Heart right ventricle (tissue), 16 donors: ENCODE measurements at places on chromosomes 2 and 18. TPM values are rescaled to one million over a fixed set of nuclear protein-coding genes. Genes with fewer than 3 reads are reported as not detected.

GRCh38 chr2:144924827-144925226 is 404.9 kb upstream of the ZEB2 start:
- H3K4me1 ChIP-seq = no peaks in the 10 kb centered on the region
- DNase-seq = no peak
- H3K27me3 ChIP-seq = no peaks in the 10 kb centered on the region
- H3K36me3 ChIP-seq = no peaks in the 10 kb centered on the region
- H3K4me3 ChIP-seq = no peak overlapping the region

DNA sequence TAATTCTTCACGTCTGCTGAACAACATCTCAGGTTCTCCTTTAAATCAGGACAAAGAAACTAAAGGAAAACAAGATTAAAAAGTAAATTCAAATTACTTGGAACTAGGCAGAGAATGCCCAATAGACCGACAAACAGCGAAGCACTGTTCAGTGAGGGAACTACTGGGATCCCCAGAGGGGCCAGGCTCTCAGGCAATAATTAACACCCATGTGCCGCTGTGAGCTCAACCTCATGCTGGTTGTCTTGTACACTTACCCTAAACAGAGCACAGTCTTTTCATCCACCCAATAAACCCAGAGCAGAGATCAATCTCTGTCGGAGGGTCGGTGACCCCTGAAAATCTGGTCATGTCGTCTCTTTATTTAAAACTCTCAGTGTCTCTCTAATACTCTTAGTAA is 229.9 kb upstream of the CRIM1 start:
- H3K27me3 ChIP-seq = no peaks in the 10 kb centered on the region
- H3K4me3 ChIP-seq = no peak overlapping the region
- no peaks in the 10 kb centered on the region for H3K36me3 ChIP-seq
- DNase-seq = no peak
- no peaks in the 10 kb centered on the region for H3K4me1 ChIP-seq
- H3K27ac ChIP-seq = no peak overlapping the region

TLX2 gene
- total RNA-seq = not detected

DNA sequence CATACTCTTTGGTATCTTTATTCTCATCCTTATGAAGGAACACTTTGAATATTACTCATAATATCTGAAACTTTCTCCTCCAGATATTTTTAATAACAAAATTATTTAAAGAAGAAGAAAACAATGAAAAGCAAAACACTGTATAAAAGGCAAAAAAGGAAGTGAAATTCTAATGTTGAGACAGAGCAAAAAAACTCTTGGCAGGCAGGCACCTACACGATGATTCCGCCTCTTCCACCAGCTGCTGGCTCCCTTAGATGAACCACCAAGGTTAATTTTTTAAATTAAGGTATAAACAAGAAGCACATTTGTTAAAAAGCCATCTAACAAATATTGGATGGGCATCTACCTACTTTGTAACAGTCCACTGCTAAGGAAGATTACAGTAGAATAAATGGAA is 434.7 kb downstream of the EPHA4 start:
- no peaks in the 10 kb centered on the region for H3K27me3 ChIP-seq
- H3K27ac ChIP-seq = no peak overlapping the region
- no peaks in the 10 kb centered on the region for H3K4me1 ChIP-seq

FHL2 gene
- 1,275 TPM for total RNA-seq

GRCh38 chr2:38146275-38146906 is 70.4 kb upstream of the CYP1B1 start:
- H3K36me3 ChIP-seq = no peaks in the 10 kb centered on the region
- H3K27me3 ChIP-seq = no peaks in the 10 kb centered on the region
- peak overlapping the region; percentile 60 for H3K27ac ChIP-seq
- H3K4me3 ChIP-seq = no peak overlapping the region
- peaks cover 13% of the 10 kb centered on the region for H3K4me1 ChIP-seq

NEU4 gene
- total RNA-seq = 1.2 TPM

- H3K27ac ChIP-seq = no peak overlapping the region
- no peaks in the 10 kb centered on the region for H3K4me1 ChIP-seq
- no peak overlapping the region for H3K4me3 ChIP-seq
- DNase-seq = no peak
- H3K27me3 ChIP-seq = no peaks in the 10 kb centered on the region
These were observed 109.0 kb downstream of the AQP4 start for GRCh38 chr18:26756556-26756955.

DNA sequence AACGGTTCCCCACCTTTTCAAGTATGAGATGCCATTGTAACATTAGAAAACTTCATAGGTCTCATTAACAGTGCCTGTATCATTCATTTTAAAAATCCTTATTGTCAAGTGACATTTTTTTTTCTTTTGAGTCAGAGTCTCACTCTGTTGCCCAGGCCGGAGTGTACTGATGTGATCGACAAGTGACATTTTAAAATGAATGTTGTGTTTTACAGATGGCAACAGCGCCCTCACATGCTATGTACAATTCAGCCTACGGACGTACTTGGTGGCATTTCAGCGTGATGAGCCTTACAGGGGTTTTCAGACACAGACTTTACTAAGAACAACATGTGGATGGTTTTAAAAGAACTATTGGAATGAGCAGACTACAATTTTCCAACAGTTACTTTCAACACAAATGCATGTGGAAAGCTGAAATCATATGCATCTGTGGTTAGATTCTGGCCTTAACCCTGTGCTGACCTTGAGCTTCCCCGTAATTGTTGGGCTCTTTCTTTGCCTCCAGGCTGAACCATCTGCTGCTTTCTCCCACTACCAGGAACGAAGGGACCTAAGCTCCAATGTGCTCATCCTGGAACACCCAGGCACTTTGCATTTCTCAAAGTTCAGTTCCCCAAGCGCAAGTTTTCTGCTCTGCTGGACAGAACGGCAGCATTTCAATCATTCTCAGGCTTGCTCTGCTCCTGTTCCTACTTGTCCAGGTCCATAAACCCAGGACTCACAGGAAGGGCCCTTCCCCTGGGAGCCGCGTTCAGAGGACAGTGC is 119.9 kb upstream of the NDUFV2 start:
- peak; percentile 22 for DNase-seq
- no peak overlapping the region for H3K4me3 ChIP-seq
- no peak overlapping the region for H3K27ac ChIP-seq

GRCh38 chr2:129885735-129886134 is 93.7 kb upstream of the RAB6C start:
- H3K27ac ChIP-seq = no peak overlapping the region
- no peaks in the 10 kb centered on the region for H3K36me3 ChIP-seq
- H3K4me3 ChIP-seq = no peak overlapping the region
- DNase-seq = no peak
- peaks cover 13% of the 10 kb centered on the region for H3K27me3 ChIP-seq

- no peak for DNase-seq
- no peaks in the 10 kb centered on the region for H3K36me3 ChIP-seq
- no peak overlapping the region for H3K27ac ChIP-seq
- no peak overlapping the region for H3K4me3 ChIP-seq
These were observed 77.6 kb downstream of the AP1S3 start for GRCh38 chr2:223759569-223760430.

OXER1 gene
- total RNA-seq = 0.27 TPM

DNA sequence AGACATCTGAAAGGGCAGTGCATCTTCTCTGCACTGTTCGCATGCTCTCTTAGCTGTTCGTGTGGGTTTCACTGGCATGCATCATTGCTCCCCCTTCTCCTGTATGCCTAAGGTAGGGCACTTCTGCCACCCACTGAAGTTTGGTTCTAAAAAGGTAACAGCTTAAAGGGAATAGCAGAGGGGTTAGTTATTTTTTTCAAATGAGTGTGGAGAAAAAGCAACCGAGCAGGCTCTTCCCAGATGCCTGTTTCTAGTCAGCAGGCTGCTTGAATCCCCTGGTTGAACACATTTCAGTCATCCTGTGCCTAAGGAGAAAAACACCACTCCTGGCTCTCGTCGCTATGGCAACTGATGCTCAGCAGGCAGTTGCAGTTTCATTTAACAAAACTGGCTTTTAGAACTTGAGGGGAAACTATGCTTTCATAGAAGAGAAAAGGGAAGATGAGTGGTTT is 69.8 kb upstream of the GALNT3 start:
- no peak overlapping the region for H3K4me3 ChIP-seq
- H3K27ac ChIP-seq = no peak overlapping the region
- DNase-seq = no peak
- H3K27me3 ChIP-seq = no peaks in the 10 kb centered on the region
- H3K36me3 ChIP-seq = peaks cover 4% of the 10 kb centered on the region

DNA sequence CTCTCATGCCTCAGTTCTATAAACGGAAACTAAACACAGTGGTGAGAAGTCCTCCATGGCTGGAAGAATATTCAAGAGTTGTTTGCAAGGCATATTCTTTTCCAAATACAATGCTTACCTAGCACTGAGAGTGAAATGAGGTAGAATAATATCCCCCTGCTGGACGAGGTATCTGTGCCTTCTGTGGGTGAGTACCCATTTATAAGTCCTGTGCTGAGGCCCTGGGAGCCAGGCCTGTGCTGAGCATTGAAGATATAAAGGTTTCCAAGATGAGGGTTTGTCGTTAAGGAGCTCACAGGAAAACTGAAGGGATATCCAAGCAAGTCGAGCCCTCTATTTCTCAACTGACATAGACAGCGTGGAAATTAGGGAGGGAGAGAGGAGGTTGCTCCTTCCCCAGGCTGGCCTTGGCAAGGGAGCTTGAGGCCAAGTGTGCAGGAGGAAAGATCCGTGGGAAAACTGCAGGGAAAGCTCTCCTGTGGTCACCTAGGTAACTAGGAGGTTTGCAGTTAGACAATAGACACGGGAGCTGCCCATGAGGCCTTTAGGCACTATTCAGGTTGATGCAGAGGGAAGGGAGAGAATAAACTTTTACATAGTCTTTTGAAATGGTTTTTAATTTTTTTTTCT is 17.6 kb downstream of the PTPRM start:
- no peaks in the 10 kb centered on the region for H3K27me3 ChIP-seq
- no peak overlapping the region for H3K27ac ChIP-seq
- peaks cover 31% of the 10 kb centered on the region for H3K4me1 ChIP-seq
- no peaks in the 10 kb centered on the region for H3K36me3 ChIP-seq

BARD1 gene
- 11.8 TPM for total RNA-seq

LYPD6B gene
- not detected for total RNA-seq

DNA sequence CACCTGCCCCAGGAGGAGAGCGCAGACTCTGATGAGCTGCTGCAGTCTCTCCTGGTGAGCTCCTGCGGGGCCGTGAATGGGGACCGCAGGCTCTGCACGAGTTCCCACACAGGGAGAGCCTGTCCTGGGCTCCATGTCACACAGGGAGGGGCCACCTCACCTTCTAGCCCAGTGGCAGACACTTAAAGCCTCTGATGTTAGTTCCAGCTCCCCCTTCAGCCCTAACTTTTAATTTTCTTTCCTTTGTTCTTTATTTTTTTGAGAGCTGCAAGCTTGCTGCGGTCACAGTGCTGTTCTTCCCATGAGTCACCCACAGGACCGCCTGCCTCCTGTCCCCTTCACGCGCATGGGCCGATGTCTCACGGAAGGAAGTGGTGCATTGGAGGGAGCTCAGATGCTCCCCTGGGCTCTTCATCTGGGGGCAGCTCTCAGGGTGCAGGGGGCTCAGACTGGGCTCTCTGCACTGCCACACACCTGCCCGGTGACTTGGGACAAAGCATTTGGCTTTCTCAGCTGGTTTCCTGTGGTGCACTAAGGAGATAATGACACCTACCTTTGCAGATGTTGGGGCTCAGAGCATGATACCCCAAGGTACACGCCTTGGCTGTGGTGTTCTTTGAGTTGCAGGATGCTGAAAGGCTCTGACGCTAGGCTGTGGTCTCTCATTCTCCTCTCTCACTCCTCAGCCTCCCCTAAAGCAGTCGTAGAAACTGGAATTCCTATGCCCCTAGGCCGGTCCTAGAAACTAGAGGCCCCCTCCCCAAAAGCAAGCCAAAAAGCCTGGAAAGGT is 37.2 kb upstream of the PXDN start:
- H3K27ac ChIP-seq = no peak overlapping the region
- no peak for DNase-seq
- H3K4me3 ChIP-seq = no peak overlapping the region

- H3K27ac ChIP-seq = no peak overlapping the region
- H3K4me3 ChIP-seq = no peak overlapping the region
- H3K4me1 ChIP-seq = no peaks in the 10 kb centered on the region
- no peaks in the 10 kb centered on the region for H3K36me3 ChIP-seq
These were observed 461.9 kb upstream of the CDH7 start for GRCh38 chr18:65288908-65289307.

ABCG5 gene
- total RNA-seq = not detected

DNA sequence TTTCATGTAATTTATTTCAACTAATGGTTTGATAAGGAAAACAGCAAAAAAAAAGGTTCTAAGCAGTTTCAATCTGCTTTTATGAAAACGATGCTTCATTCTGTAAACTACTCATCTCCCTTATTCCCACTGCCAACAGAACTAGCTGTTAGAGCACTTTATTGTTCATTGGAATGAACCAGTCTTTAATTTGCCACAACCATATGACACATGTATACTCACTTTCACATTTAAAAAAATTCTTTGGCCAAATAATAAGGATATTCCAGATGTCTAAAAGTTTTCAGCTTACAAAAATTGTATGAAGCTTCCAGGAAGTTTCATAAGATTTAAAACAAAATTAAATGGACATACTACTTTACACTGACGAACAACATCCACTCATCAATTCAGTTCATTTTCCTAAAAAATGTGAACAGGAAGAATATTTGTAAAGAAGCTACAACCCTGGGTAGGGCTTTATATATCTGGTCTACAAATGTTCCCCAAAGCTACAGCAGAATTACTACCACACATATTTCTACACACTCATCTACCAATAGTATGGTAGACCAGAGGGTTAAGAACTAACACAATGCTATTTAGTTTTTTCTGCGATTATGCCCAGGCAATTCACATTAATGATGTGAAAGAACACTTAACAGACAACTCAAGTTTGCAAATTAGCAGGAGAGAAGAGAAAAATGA is 37.7 kb downstream of the ZNF521 start:
- H3K4me3 ChIP-seq = no peak overlapping the region
- no peaks in the 10 kb centered on the region for H3K27me3 ChIP-seq
- no peak for DNase-seq
- no peak overlapping the region for H3K27ac ChIP-seq
- H3K36me3 ChIP-seq = no peaks in the 10 kb centered on the region
- H3K4me1 ChIP-seq = peaks cover 5% of the 10 kb centered on the region

DNA sequence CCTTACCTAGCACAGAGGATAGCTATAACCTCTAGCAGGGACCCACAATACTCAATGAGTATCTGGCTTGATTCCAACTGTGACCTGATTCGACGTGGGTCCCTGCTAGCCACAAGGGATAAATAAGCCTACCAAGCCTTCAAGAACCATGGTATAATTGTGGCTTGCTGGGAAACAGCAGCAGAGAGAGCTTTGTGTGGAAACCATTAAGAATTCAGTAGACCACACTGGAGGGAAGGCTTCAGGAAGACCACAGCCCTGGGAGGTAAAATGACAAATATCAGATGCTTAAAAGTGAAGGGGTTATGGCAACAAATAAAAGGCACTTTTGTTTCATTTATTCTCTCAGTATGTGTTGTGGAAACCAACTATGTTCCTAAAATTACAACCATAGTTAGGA is 82.6 kb upstream of the WIPF1 start:
- H3K4me3 ChIP-seq = no peak overlapping the region
- DNase-seq = no peak
- H3K4me1 ChIP-seq = peaks cover 23% of the 10 kb centered on the region
- H3K36me3 ChIP-seq = peaks cover 4% of the 10 kb centered on the region
- H3K27me3 ChIP-seq = no peaks in the 10 kb centered on the region
- no peak overlapping the region for H3K27ac ChIP-seq

TBC1D8 gene
- total RNA-seq = 59.8 TPM

RIF1 gene
- 18.1 TPM for total RNA-seq

GRCh38 chr2:69087912-69088240 is 74.9 kb downstream of the ANTXR1 start:
- no peaks in the 10 kb centered on the region for H3K27me3 ChIP-seq
- peaks cover 16% of the 10 kb centered on the region for H3K36me3 ChIP-seq
- H3K4me1 ChIP-seq = peaks cover 8% of the 10 kb centered on the region
- H3K4me3 ChIP-seq = no peak overlapping the region
- peak overlapping the region; percentile 32 for H3K27ac ChIP-seq
- no peak for DNase-seq

FZD7 gene
- total RNA-seq = 30.1 TPM

- no peaks in the 10 kb centered on the region for H3K36me3 ChIP-seq
- H3K4me1 ChIP-seq = no peaks in the 10 kb centered on the region
- no peak overlapping the region for H3K27ac ChIP-seq
These were observed 142.9 kb downstream of the NR4A2 start for GRCh38 chr2:156189584-156189983.
